CD4-positive, alpha-beta memory T cell (primary cell): ENCODE measurements at places on chromosomes 12 and 14. TPM values are rescaled to one million over a fixed set of nuclear protein-coding genes. Genes with fewer than 3 reads are reported as not detected.

RND1 gene
- 0.89 TPM for total RNA-seq

- DNase-seq: no peak
Observed at GRCh38 chr12:131861261-131862083, 33.0 kb upstream of the ULK1 start.

GRCh38 chr12:24723759-24724158, 225.1 kb downstream of the BCAT1 start:
- DNase-seq: no peak

LUM gene
- not detected for total RNA-seq

FERMT2 gene
- total RNA-seq: 0.75 TPM

GRCh38 chr14:73162251-73162650, 25.9 kb downstream of the PSEN1 start:
- DNase-seq: no peak

GRCh38 chr12:32261638-32262037, 137.7 kb upstream of the FGD4 start:
- DNase-seq: no peak

DNA sequence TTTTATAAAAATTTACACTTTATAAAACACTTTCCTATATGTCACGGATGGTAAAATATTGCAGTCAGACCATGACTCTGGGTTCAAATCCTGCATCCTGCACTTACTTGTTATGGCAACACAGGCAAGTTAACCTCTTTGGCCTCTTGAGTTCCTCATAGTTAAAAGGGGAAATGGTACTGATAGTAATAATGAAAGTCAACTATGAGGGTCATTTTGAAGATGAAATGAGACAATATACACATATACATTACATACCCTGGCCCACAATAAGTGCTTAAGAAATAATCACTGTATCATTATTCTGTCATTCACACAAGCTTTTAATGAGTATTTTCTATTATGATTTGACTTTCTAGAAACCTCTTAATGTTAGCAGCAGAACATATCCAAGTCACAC, 64.4 kb downstream of the C12orf42 start:
- no peak for DNase-seq

GRCh38 chr14:41586237-41586636, 20.4 kb upstream of the LRFN5 start:
- DNase-seq: no peak

DNA sequence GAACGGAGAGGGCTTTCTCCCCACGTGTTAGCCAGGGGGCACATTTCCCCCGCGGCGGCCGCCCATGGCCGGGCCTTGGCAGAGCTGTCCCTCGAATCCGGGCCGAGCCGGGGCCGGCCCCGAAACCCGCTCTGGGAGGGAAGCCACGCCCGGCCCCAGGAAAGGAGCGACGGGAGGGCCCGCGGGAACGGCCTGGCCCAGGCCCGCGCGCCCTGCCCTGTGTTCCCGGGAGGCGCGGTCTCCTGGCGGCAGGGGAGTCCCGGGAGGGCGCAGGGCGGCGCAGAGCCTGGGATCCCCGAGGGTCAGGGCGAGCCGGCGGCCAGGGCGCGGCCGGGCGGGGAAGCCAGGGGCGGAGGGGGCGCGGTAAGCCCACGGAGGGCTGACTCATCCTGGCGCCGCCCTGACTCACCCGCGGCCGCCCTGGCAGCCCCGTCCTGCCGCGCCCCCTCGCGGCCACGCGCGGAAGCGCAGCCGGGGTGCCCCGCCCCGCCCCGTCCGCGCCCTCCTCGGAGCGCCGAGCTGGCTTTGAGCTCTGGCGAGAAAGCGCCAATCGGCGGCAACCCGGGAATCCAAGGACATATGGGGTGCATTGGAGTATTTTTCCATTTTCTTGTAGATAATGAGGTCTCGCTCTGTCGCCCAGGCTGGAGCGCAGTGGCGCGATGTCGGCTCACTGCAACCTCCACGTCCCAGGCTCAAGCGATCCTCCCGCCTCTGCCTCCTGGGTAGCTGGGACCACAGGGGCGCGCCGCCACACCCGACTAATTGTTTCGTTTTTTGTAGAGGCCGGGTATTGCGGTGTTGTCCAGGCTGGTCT, 31.8 kb upstream of the PLEKHG6 start:
- peak; percentile 81 for DNase-seq

CARMIL3 gene
- 0.22 TPM for total RNA-seq

DNA sequence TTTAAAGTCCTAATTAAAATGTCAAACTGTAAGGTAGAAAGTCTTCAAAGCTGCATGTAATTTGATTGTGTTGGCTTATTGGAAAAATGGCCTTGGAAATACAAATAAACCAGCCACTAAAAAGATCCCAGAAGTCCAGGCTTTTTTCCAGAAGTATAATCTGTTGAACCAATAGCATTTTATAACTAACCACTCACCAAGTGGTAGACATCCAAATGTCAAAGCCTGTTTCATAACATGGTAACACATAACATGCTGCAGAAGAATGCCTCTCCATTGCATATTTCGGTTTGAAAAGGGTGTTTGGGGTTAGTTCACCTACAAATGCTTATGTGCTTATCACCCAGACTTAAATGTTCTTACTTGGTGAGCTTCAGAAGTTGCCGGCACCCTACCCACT, 183.7 kb upstream of the DIO2 start:
- no peak for DNase-seq

WNT1 gene
- 2.8 TPM for total RNA-seq

GARIN6 gene
- not detected for total RNA-seq
